ENCODE measurements at places on chromosomes 1 and 21. TPM values are rescaled to one million over a fixed set of nuclear protein-coding genes. Genes with fewer than 3 reads are reported as not detected.
A peak's percentile ranks its signal among the peaks of the same experiment; 100 is the strongest.

- DNase-seq = no peak
Measured at GRCh38 chr1:118209648-118210047, 24.6 kb upstream of the SPAG17 start.

- no peak for DNase-seq
Measured at GRCh38 chr1:115714572-115715141, 53.9 kb downstream of the CASQ2 start.

- peak; percentile 45 for DNase-seq
Measured at GRCh38 chr1:203038217-203038741, 12.0 kb downstream of the PPFIA4 start.

DNA sequence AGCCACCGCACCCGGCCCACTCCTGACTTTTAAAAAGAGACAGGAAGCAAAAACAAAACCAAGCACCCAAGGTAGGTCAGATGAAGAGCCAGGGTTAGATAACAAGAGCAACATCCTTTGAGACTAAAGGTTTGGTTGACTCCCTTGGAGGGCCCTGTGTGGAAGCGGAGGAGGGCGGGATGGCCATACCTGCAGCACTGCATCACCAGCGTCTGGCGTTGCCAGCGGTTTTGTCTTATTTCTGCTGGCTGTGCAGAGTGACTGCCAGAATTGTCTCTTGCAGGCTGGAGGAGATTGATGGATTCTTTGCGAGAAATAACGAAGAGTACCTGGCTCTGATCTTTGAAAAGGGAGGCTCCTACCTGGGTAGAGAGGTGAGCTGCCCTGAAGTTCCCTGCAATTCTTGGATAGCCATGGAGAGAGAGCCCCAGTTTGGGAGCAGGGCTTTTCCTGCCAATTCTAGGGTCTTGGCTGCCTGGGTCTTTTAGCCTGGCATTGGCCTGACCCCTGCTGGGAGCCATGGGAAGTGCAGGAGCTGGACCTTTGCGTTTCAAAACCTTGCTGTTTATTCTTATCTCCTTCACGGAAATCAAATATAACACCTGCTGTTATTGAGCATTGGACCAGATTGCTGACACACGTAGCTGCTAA is 24.0 kb downstream of the QSOX1 start:
- peak; percentile 53 for DNase-seq

ZFYVE9 gene
- polyA plus RNA-seq = 6.9 TPM

CFAP74 gene
- polyA plus RNA-seq = not detected

Measured in A549 (cell line).